NCI-H1694 treated with DMSO at 0.1 percent for 48 hours (cell line): ENCODE measurements at places on chromosomes 3 and 15.

GRCh38 chr3:8987645-8988383 lies 24.5 kb upstream of the RAD18 start:
- peak; percentile 21 for DNase-seq

GRCh38 chr15:80028937-80029336 lies 30.5 kb upstream of the ZFAND6 start:
- DNase-seq = no peak

GRCh38 chr3:39497753-39498152 lies 30.3 kb downstream of the MOBP start:
- DNase-seq = no peak

- no peak for DNase-seq
Observed at GRCh38 chr3:192641919-192642318, 85.4 kb downstream of the FGF12 start.

DNA sequence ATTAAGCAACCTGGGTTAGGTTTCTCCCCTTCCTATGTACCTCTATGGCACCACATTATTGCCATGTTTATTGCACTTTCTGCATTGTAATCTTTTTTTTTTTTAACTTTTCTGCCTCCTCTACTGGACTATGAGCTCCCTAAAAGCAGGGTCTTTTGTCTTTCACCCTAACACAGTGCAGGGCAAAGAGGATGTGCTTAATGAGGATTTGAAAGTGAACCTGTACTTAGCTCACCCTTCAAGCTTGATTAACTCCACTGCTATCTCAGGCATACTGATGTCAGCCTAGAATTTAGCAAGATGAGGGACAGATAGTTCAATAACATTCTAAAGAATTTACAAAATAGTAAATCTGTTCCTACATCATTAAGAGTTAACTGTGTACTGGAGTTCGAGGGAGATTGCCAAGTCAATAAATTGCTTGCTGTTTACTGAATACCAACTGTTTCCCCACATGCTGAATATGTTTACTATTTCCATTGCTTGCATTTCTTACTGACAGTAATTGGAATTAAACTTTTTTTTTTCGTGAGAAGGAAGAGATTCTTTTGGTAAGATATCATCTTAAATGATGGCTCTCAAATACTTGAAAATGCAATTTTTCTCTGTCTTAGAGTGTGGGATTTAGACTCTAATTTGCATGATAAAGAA lies 15.7 kb upstream of the PPARG start:
- DNase-seq = no peak

DNA sequence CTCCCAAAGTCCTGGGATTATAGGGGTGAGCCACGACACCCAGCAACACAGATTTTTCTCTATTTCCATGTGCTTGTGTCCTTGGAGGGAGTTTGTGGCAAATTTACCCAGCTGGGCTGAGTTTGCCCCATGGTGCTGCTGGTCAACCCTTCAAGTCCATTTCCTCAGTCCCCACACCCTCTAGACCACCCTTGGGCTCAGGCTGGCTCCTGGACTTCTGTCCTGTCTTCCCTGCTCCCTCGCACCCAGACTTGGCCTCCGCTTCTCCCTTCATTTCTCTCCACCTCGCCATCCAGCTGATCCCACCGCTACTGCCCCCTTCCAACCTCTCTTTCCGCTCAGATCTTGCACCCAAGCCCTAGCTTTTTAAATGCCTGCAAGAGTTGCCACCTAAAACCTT lies 7.3 kb upstream of the RHOV start:
- no peak for DNase-seq

DNA sequence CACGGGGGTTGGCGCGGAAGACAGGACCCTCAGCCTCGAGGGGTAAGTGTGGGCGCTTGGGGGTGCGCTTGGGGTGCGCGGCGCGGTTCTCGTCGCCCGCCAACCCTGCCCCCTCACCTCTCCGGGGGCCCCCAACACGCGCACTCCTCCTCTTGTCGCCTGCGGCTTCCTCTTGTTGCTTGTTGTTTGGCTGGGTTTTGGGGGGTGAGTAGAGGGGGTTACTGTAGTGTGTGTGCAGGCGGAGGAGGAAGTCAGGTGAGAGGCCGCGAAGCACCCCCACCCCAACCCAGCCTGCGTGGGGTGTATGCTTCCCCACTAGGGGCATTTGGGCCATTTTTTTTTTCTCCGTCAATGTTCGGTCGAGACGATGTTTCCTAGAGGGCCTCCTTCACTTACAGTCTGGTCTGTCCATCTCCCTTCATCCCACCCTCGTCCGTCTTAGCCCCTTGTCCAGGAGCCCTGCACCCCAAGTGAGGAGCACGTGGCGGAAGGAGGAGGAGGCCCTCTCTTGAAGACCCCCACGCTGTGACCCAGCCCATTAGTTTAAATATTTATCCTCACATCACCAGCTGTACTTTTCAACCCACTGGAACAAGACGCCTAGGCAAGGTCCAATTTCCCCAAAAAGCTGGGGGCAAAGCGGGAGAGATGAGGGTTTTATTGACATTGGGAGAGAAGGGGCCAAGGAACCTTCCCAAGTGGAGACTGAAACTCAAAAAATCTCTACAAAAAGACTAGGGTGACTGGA lies 20.4 kb upstream of the SATB1 start:
- no peak for DNase-seq
